ENCODE measurements at places on chromosomes 11 and 22.

DNA sequence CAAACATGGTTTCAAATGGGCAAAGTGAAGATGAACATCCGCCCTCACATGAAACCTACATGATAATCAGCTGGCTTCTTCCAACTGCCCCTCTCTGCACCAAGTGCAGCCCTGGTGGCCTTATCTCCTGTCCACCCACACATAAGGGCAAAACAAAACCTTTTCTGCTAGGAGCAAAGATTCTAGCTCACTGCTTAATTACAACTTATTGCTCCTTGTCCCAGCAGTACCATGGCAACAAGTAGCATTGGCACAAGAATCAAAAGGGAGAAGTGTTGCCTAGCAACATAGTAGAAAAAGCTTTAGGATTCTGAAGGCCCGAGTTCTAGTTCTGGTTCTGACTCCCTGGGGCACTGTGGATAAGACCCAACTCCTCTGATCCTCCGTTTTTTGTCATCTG lies 68.7 kb upstream of the BMAL1 start:
- DNase-seq = no peak

DNA sequence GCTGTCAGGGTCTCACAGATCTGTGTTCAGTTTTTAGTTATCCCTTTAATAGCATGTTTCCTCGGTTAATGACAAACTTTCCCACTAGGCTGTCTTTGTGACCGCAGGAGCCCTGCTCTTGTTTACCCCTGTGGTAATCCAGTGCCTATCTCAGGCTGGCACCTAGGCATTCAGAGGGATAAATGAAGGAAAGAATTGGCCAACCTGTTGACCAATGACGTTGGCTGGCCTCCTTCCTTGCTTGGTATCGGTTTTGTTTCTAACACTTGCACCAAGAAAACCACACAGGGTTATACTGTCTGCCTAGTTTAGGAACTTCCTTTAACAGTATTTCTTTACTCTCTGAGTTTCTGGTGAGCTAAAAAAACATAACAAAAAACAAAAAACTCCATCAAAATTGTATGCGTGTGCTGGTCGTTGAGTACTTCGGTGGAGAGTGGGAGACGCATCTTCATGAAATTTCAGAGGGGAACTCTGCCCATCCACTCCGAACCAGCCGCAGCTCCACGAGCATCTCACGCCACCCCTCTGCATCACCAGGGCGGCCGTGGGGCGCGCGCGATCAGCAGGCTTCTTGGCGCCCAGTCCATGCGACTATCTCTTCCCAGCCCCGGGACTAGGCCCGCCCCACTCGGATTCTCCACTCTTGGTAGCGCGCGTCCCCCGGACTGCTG lies 563 bp upstream of the ENDOD1 start:
- no peak for DNase-seq

GRCh38 chr11:2885017-2885677 lies 428 bp downstream of the CDKN1C start:
- DNase-seq = peak; percentile 83

DNA sequence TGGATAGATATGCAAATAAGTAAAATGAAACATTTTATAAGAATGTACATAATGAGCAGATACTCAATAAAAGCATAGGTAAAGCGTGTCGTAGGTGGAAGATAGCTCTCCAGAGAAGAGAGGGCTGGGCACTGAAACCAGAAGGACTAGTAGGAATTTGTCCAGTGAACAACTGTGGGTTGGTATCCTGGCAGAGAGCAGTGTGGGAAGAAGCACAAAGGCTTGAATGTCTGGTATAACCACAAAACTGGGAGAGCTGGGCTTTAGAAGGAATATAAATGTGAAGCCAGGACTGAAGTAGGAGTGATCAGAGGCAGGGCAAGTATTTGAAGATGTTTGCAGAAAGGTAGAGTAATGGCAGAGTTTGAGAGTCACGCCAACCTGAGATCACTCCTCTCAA lies 33.1 kb upstream of the CARD16 start:
- DNase-seq = no peak

GRCh38 chr22:49667236-49667635 lies 160.4 kb downstream of the BRD1 start:
- DNase-seq = peak; percentile 55

DNA sequence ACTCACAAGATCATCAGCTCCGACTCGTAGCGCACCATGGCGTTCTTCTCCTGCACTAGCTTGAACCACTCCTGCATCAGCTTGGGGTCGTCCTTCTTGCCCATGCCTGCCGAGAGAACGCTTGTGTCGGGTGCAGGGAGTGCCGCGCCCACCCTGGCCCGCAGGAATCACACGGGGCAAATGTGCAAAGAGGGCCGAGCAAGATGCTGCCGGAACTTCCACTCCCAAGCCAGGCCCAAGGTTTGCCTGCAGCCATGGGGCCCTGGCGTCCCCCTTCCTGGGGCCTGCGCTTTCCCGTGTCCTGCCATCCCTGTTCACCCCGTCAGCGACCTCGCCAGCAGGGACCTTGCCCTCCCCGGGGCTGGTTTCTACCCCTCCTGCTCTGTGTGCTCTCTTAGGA lies 16.9 kb upstream of the BID start:
- DNase-seq = peak; percentile 60

DNA sequence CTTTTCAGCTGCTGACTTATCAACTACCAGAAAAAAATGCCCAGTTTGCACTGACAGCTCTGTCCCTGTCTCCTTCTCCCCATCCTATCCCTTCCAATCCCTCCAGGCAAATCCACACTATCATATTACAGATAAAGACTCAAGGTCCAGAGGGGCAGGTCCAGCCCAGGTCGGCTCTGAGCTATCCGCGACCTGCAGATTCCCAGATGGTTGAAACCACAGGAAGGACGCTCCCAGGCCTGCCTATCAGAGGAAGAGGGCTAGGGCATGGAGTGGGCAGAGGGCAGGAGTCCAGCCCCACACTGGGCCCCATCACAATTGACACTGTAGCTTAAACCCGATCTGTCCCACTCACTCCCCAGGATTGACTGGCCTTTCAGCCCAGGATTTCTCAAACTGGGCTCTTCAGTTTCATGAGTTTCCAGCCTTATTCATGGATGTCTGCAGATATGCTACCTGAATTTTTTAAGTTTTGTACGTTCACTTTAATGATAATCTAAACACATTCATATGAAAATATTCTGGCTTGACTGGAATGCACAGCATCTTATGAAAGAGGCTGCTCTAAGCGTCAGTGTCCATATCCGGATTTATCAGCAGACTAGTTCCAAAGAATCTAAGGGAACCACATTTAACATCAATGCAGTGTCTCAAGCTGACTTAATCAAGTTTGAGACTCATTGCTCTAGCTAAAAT lies 16.4 kb upstream of the FCHSD2 start:
- DNase-seq = no peak

DNA sequence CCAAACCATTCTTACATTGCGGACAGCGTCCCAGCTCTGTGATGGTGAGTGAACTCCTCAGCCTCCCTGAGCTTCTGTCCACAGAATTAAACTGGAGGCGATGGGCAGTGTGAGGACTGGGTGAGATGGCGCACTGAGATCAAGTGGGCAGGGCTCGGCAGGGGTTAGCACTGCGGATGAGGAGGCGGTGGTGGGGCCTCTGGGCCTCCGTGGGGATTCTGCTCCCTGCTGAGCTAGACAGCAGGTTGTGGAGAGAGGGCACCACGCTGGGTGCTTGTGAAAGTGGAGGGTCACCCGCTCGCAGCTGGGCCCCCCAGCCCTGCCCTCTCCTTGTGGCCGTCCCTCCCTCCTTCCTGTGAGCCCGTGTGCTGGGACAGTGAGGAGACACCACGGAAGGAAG lies 25.6 kb upstream of the PARVG start:
- no peak for DNase-seq

GRCh38 chr11:69387409-69387885 lies 93.5 kb downstream of the MYEOV start:
- DNase-seq = no peak

All from Right ventricle myocardium inferior (tissue), 1 donor.